ENCODE measurements at places on chromosomes 11 and 22. TPM values are rescaled to one million over a fixed set of nuclear protein-coding genes. Genes with fewer than 3 reads are reported as not detected.

Gene APOA5
- not detected for polyA plus RNA-seq

Gene CHRM1
- not detected for polyA plus RNA-seq

Gene SSTR3
- 0.45 TPM for polyA plus RNA-seq

Gene C22orf42
- polyA plus RNA-seq, result not detected

Gene NCAM1
- polyA plus RNA-seq, result not detected

Gene OR8D1
- not detected for polyA plus RNA-seq

Gene RAB38
- polyA plus RNA-seq, result not detected

Gene TRPM5
- polyA plus RNA-seq, result not detected

Gene PIH1D2
- polyA plus RNA-seq, result not detected

Gene SOX10
- polyA plus RNA-seq, result not detected

Gene CARD10
- not detected for polyA plus RNA-seq

Gene PTDSS2
- polyA plus RNA-seq, result 5.5 TPM

Gene DNAJB7
- polyA plus RNA-seq, result not detected

Gene MRGPRX3
- polyA plus RNA-seq, result not detected

Gene BIRC2
- polyA plus RNA-seq, result 34.7 TPM

Gene TENM4
- not detected for polyA plus RNA-seq

Gene SMTNL1
- not detected for polyA plus RNA-seq

Gene XKR3
- polyA plus RNA-seq, result not detected

Gene SAA2
- polyA plus RNA-seq, result not detected

DNA sequence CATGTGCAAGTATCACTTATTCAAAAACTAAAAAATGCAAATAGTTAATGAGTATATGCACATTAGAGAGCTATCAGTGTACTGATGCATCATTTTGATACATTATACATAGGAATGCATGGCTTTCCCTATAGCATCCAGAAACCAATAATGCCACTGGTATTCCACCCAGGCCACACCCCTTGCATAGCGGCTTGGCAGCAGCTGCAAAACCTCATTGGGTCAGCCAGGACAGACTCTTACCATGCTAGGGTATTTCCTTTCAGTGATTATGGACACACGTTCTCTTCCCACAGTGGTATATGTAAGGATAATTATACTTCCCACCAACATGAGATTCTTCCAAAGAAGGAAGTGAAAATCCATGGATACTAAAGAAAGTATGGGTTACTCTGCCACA is 145.9 kb upstream of the PITPNB start:
- no peak for DNase-seq

DNA sequence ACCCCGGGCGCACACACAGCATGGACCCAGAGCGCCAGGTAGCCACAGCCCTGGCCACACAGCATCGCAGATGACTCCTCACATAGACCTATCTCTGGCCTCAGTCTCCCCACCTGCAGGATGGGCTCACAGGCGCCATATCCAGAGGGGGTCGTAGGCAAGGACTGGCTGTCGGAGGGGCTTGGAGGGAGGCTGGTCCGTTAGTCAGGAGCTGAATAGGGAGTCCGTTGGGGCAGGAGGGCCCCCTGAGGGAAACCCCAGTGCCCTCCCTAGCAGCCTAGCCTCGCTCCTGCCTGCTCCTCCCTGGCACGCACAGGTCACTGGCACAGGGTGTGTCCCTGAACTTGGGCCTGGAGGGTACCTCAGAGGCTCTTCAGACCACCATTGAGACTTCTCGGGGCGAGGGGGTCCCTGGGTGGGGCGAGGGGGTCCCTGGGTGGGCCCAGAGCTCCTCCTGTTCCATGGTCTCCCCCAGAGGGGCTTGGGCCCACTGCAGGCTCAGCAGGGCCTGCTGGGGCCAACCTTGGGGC is 2.0 kb downstream of the PLXNB2 start:
- no peak for DNase-seq

DNA sequence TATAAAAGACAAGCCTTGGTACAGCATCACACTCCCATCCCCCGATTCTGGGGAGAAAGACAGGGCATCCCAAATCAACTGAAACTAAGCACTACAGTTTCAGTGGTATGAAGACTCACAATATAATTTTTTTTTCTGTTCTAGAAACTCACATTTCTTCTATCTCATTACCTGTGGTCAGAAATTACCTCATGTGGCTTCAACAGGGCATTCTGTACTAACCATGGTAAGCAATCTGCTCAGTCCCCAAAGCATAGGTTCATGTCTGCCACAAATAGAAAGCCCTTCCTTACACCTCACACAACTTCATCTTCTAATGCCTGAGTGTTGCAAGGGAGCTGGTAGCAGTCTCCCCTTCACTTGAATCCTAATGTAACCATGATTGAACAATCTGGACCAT is 147.4 kb upstream of the POU2AF2 start:
- DNase-seq, result no peak

GRCh38 chr11:16252373-16252772 is 104.0 kb downstream of the SOX6 start:
- no peak for DNase-seq

DNA sequence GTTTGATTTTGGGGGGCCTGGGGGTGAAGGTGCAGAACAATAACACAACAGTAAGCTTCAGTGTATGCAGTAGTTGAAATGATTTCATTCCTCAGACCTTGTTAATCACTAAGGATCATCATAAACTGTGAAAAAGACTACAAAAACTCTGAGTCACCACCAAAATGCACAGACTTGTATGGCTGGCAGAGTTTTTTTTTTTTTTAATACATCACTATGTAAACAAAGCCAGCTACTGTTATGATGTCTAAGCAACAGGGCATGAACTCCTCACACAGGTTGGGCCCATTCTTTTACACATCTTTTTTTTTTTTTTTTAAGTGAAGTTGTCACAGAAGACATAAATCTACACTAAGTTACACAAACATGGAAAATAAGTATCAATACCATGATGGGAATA is 311.9 kb downstream of the GUCY1A2 start:
- no peak for DNase-seq

GRCh38 chr11:2306452-2306823 is 4.6 kb downstream of the TSPAN32 start:
- DNase-seq, result no peak

DNA sequence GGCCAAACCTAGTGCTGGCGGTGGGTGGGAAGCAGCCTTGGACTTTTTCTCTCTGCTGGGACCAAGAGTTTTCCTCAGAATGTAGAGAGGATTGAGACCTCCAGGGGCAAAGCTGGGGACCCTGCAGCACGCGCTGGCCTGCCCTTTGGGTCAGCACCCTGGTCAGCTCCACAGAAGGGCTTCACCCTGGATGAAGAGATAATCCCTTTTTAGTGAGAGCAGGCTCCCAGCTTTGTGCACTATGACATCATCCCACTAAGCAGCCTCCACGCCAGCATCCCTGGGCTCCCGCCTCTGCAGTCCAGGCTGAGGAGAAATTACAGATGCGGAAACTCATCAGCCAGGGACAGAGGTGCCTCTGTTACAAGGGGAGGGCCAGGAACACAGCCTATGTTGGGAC is 23.5 kb downstream of the DRICH1 start:
- no peak for DNase-seq

- no peak for DNase-seq
Measured at GRCh38 chr11:125916683-125917347, 12.5 kb downstream of the DDX25 start.

- no peak for DNase-seq
Measured at GRCh38 chr11:108223348-108224149, 682 bp downstream of the ATM start.

DNA sequence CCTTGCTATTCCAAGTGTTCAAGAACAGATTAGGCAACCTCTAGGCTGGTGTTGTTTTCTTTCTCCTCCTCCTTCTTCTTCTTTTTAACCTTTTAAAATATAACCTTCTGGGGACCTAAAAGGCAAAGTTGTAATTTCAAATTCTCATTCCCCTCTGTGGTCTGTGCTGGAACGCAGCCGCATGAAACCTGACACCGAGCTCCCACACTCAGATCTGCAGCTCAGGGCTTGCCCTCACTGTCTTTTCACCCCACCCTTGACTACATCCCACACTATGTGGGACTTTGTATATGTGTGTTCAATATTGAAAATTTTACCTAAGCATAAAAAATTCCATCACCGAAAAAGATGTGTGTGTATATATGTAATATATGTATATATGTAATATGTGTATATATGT is 62.0 kb upstream of the ARHGAP42 start:
- no peak for DNase-seq

- no peak for DNase-seq
Measured at GRCh38 chr11:45021692-45022141, 71.0 kb upstream of the TP53I11 start.

DNA sequence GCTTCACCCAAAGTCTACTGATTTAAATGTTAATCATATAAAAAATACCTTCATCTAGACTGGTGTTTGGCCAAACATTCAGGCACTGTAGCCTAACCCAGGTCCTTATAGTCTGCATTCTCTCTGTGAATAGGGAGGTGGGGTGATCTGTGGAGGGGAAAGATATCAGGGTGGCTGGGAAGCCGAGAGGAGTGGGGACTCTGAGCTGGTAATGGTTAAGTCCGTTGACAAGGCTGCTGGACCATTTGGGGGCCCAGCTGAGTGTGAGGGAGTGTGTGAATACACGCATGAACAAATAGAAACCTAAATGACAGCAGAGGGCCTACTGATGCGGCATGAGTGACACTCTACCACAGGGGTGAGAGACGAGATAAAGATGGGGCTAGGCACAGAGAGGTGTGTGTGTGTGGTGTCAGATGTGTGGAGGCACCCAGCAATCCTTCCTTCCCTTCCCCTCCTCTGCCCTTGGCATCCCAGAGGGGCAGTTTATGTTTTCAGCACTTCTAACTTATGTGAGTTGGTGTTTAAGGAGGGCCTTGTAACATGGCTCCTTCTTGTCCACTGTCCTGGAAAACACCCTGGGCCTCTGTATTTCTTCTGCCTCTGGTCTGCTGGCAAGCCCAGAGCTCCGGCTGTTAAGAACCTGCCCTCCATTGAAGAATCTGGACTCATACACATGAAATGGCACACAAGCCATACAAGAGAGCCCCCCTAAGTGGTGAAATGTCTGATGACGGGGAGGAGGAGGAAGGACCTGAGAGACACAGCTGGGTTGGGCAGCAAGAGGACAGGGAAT is 249.1 kb upstream of the TBCEL start:
- DNase-seq, result no peak

- DNase-seq, result no peak
Measured at GRCh38 chr11:119368121-119369034, 13.1 kb downstream of the USP2 start.

DNA sequence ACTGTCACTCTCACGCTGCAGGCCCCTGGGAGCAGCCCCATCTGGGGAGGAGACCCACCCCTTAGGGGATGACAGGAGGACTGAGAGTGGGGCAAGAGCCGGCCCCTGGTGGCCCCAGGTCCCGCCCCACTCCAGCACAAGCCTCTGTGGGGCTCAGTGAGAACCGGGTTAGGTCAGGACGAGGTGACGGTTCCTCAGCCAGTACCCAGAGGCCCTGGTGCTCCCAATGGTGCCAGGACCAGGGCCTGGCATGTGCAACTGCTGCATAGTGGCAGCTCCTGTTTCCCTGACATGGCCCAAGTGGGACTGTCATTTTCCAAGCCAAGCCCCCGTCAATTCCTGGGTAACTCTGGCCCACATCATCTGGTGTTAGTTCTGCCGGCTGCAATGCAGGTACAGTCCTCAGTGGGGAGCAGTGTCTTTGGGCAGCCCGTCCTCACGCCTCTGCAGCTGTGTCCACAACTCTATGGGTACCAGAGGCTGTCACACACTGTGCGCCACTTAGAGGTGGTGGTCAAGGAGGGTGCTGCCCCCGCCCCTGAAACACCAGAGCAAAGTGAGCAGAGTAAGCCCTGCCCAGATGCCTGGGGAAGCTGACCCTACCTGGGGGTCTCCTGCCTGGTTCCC is 15.9 kb downstream of the CHID1 start:
- DNase-seq, result no peak

- DNase-seq, result no peak
Measured at GRCh38 chr22:45608763-45609180, 62.9 kb upstream of the ATXN10 start.

GRCh38 chr11:103696123-103696522 is 340.3 kb upstream of the DDI1 start:
- DNase-seq, result no peak

- DNase-seq, result no peak
Measured at GRCh38 chr22:48945621-48946458, 881.8 kb downstream of the BRD1 start.

GRCh38 chr11:35260342-35260985 is 121.5 kb downstream of the CD44 start:
- DNase-seq, result no peak

- no peak for DNase-seq
Measured at GRCh38 chr11:111635706-111636045, 33.4 kb downstream of the SIK2 start.

GRCh38 chr22:45319324-45319685 is 9.6 kb downstream of the FAM118A start:
- no peak for DNase-seq

DNA sequence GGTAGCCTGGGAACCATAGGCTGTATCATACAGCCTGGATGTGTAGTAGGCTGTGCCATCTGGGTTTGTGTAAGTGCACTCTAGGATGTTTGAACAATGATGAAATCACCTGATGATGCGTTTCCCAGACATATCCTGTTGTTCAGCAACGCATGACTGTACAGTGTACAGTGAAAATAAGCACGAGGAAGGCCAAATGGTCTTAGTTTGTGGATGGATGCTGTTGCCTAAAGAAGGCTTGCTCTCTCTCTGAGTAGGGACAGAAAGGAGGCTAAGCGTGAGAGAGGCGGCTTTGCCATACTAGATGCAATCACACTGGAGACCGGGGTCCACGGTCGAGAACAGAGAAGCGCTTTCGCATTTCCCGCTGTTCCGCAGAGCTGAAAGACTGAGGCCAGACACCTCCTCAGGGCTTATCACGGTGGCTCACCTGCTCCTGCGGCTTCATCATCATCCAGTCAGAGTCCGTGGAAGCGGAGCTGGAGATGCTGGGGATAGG is 27.6 kb upstream of the APLP2 start:
- no peak for DNase-seq

GRCh38 chr11:26297189-26297975 is 34.5 kb upstream of the ANO3 start:
- no peak for DNase-seq

DNA sequence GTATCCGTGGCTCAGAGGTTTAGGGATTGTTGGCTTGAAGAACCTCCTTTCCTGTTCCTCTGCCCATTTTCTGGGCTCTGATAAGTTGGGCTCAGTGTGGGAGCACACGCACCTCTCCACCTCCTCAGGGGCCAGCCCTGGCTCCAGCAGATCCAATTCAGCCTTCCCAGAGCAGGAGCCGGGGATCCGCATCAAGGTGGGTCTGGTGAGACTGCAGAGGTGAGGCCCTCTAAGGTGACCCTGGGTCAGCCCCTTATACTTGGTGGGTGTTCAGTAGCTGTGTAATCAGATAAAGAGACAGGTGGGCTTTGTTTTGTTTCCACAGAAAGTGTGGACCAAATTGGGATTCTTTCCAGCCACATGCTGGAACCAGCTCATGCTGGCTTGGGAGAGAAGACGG is 1466.0 kb downstream of the TBC1D22A start:
- no peak for DNase-seq

- no peak for DNase-seq
Measured at GRCh38 chr11:933142-933851, 7.6 kb downstream of the AP2A2 start.

GRCh38 chr11:113577356-113578032 is 102.3 kb upstream of the DRD2 start:
- DNase-seq, result no peak

- DNase-seq, result no peak
Measured at GRCh38 chr11:57303990-57304579, 20.7 kb downstream of the TNKS1BP1 start.

- no peak for DNase-seq
Measured at GRCh38 chr11:134913999-134914590, 502.1 kb upstream of the B3GAT1 start.
